WERI-Rb-1 (cell line): ENCODE measurements at places on chromosomes 2 and 18.

GRCh38 chr2:85872536-85873161 is 16.1 kb downstream of the ST3GAL5 start:
- DNase-seq = no peak

DNA sequence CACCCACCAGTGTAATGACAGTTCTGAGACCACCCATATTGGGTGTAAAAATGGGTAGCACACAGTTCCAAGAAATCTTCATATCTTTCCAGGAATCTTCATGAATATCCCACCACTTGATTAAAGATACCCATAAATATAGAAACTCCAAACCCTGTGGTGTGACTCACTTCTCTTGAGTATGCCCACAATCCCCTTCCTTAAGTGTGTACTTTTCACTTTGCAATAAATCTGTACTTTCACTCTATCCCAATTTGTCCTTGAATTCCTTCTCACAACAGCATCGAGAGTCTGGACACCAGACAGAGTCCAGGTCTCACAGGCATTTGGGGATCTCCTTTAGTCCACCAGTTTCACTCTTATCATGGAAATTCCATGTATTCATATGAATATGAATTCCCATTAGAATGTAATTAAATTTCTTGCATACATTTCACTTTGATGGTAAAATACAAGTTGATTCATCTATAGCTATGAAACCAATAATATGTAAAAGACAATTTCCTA is 287.0 kb upstream of the SESTD1 start:
- no peak for DNase-seq

GRCh38 chr2:154623819-154624218 is 74.7 kb upstream of the KCNJ3 start:
- DNase-seq = peak; percentile 47

- DNase-seq = no peak
These were observed 37.2 kb upstream of the BIN1 start for GRCh38 chr2:127143841-127144782.

GRCh38 chr2:54402350-54402749 is 53.8 kb upstream of the SPTBN1 start:
- DNase-seq = peak; percentile 45

DNA sequence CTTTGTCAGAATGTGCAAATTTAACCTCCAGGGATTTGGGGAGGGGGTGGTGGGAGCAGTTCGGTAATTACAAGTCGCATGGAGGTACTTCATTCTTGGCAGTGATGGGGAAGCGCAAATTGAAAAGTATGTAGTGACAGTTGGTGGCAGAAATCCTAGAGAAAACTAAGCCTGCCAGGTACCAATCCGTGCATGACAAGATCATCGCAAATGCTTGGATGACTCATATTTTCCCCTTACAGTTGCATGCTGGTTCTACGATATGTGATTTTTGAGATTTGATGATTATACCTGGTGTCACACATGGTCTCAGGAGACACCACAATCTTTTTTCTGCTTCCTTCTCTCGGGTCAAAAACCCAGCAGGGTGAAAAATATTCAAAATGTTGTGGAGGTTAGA is 479.7 kb upstream of the ID2 start:
- no peak for DNase-seq

DNA sequence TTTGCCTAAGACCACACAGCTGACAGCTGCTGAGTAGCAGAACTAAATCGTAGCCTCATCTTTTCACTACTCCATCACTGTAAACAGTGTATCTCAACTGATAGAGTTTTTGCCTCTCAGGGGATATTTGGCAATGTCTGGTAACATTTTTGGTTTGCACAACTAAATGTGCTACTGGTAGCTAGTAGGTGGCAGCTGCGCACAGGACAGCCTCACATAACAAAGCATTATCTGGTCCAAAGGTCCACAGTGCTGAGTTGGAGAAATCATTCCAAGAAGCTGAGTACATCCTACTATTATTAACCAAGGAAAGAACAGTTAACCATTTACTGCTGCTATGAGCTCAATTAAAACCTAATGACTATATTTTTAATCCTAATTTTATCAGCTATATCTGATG is 6.1 kb upstream of the CCDC102B start:
- DNase-seq = no peak

- peak; percentile 51 for DNase-seq
These were observed 779.9 kb upstream of the CNTNAP5 start for GRCh38 chr2:123245156-123245555.

DNA sequence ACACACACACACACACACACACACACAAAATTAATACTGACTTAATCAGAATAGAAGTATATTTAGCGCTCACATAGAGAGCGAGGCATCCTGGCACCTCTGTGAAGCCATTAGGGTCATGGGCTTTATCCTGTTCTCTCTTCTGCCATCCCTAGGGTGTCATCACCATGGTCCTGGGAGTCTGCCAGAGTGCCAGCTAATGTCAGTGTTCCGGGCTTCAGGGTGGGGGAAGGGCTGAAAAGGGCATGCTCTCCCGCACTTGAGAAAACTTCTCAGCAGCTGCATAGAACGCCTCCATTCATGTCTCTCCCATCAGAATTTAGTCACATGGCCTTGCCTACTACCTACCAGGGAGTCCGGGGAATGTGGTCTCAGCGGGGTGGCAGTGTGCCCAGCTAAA is 19.7 kb upstream of the DYNC2LI1 start:
- DNase-seq = no peak

DNA sequence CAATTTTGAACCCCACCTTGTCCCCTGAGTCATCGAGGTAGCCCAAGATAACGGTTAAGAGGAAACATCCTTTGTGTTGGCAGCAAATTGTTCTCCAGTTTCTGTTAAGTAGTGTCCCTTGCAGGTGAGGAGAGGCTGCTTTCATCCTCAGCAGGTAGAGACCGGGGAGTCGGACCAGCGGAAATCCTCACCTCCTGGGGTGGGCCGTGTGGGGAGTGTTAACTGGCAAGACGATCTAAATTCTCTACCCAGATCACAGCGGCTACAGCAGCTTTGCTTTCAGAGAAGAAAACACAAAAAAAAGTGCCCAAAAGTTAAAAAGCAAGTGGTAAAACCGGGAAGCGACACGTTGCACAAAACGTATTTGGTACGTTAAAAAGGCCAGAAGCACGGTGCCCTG is 63.2 kb downstream of the ADI1 start:
- no peak for DNase-seq

DNA sequence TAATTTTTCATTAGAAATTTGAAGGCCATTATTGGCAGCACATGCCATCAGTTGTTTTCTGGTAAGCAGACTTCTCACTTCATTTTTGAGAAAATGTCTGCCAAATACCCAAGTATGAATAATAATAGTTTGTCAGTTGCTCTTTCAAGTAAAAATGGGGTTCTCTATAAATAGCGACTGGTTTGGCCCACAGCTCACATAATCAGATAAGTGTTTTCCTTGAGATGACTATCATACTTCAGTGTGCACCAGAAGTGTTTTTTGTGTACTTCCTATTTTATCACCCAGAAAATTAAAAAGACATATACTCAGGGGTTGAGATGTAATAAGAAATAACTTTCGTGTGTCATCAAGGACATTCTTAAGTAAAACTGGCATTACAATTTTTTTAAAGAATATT is 147.1 kb downstream of the PHLPP1 start:
- DNase-seq = no peak

- DNase-seq = no peak
These were observed 136.5 kb upstream of the MMADHC start for GRCh38 chr2:149724091-149724490.

- DNase-seq = no peak
These were observed 55.3 kb upstream of the RMDN2 start for GRCh38 chr2:37869771-37870170.

DNA sequence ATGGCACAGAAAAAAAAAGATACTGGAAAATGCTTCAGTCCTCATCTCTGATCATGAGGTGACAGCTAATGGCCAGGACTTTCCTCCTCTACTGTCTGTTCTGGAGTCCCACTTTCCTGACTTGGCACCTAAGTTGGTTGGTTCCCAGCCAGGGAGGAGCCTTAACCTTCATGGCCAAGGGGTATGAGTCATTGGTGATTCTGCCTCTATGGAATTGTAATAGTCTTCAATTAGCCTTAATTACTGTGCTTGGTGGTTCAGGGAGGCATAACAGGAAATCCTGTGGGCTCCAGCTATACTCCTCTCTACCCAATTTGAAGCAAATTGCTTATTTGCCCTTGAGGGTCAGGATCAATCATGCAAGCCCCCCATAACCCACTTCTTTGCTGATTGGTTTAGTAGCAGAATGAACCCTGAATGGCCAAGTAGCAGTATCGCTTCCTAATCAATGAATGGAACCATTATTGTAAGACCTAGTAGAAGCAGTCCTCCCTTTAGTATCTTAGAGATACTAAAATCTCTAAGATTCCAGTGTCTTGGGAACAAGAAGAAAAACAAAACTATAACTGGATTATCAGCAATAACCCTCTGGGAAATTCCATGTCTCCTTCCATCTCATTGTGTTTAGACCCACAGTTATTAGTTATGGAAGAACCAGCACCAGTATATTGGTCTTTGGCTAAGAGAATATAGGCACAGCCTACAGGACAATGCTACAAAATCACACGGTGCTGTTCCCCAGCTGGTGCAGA is 109.0 kb downstream of the COL6A3 start:
- no peak for DNase-seq

DNA sequence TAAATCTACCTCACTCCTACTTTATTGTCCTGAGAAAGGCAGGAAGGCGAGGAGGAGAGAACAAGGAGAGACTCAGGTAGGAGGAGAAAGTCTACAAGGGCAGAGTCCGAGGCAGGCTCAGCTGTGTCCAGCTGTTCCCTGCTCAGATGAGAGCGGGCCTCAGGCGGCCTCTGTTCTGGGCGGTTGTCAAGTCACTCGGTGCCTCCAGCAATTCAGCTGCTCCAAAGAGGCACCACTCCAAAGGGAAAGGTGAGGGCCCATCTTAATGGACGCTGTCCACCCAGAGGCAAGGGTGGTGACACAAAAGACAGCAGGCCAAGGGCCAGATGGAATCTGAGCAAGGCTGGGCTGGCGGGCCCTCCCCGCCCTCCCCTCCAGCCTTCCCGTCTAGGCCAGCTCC is 101.4 kb upstream of the EPAS1 start:
- DNase-seq = no peak

DNA sequence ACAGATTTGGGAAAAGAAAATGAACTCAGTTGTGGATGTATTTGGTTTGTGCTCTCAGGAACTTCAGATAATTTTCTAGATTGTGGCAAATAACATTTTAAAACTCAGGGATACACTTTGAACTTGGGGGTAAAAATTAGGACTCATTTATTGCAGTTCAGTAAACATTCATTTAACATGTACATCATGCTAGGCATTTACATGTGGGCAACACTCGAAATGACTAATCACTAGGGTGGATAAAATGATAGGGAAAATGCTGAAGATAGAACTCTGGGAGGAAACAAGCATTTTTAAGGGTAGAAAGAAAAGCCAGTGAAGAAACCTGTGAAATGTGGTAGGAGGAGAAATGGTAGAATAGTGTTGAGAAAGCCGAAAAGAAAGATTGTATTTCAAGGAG is 7.8 kb downstream of the FAM117B start:
- no peak for DNase-seq

- DNase-seq = no peak
These were observed 28.2 kb upstream of the STAT4 start for GRCh38 chr2:191178806-191179514.

DNA sequence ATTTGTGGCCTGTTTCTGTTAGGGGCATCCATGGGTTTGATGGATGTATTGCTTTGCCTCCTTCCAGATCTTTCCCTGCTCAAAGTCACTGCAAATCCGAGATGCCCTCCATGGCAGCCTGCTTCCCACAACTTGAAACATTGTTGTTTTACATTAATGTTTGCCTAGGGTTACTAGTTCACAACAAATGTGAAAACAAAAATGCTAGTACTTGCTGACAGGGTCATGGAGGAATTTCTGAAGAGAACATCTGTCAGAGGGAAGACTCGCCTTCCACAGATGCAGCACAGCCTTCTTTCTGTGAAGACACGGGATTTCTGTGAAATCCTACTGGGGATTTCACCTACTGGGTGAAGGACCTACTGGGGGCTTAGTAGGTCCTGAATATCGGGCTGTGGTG is 260.0 kb upstream of the FN1 start:
- no peak for DNase-seq

DNA sequence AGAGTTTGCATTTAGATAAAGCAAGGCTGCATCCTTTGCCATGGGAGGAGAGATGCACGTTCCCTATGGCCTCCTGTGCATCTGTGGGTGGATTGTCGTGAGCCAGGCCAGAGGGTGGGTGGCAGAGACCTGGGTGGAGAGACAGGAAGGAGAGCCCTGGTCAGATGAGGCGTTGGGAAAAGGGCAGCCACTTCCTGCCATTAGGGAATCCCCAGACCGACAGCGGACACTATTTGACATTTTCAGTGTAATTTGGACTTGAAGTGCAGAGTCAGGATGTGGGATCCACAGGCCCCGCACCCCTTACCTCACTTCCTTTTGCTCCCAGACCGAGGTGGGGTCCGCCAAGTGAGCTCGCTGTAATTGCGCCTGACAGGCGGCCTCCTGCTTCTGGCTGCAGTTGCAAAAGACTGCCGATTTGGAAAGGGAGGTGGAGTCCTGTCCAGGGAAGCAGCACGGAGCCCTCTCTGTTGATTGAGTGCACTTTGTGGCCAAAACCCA is 150.0 kb downstream of the DYSF start:
- DNase-seq = peak; percentile 5

- DNase-seq = no peak
These were observed 29.6 kb downstream of the TCF7L1 start for GRCh38 chr2:85162746-85163301.

GRCh38 chr2:68839260-68839833 is 31.9 kb downstream of the BMP10 start:
- DNase-seq = peak; percentile 19

DNA sequence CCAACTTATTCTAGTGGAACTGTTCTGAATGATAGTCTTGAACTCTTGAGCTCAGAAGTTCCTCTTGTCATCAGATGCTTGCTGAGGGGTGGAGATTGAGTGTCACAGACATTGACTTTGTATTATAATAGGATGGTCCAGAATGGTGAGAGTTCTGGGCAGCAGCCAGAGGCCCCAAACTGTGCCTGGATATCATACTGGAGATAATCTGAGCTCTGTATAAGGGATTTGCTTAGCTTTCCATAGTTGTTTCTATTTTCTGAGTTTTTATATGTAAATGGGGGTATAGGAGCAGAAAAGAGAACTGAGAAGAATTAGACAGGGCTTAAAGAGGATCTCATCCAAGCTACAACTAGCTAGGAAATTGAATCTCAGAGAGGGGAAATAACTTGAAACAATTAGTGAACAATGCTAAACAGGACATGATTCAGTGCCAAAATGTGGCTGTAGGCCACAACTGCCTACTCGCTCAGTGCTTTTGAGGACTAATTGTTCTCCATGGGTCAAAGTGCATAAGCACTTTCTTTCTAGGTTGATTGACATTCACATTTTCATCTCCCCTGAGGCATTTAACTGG is 10.1 kb upstream of the LCLAT1 start:
- DNase-seq = no peak

DNA sequence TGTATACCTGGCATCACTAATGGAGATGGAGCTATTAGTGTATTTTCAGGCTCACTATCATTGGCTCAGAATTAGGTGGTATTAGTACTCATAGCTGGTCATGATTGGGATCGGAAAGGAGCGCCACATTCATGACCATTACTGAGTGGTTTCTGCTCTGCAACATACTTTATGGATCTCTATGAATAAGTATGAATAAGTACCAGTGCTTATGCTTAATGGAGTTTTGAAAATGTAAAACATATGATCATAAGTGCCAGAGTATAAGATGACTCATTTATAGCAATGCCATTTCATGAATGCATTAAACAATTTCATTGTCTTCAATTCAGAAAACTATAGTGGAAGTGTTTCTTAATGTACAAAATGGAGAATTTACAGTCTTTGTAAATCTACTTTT is 156.7 kb downstream of the GALNT3 start:
- no peak for DNase-seq
